ENCODE measurements at places on chromosomes 4 and X. TPM values are rescaled to one million over a fixed set of nuclear protein-coding genes. Genes with fewer than 3 reads are reported as not detected.
A peak's percentile ranks its signal among the peaks of the same experiment; 100 is the strongest.

The CDKL5 gene
- 3.1 TPM for total RNA-seq

DNA sequence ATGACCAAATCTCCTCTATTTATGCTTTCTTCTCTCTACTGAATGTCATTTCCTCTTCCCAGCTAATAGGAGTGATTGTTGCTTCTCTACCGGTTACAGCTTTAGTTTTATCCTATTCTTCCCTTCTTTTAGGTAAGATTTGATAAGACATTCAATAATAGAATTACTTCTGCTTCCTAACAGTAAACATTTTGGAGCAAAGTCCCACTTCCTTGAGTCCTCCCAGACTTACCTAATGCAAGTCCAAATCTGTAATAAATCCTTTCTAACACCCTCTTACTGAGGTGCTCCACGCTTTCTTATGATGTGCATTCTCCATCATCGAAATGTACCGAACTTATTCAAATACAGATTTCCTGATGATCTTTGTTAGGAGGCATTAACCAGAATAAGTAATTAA, 79.2 kb upstream of the GPM6A start:
- no peak for DNase-seq

The DOK7 gene
- 2.4 TPM for total RNA-seq

- no peak for DNase-seq
Measured at GRCh38 chr4:170672381-170672965, 582.7 kb upstream of the AADAT start.

The SLC39A8 gene
- 23.5 TPM for total RNA-seq

DNA sequence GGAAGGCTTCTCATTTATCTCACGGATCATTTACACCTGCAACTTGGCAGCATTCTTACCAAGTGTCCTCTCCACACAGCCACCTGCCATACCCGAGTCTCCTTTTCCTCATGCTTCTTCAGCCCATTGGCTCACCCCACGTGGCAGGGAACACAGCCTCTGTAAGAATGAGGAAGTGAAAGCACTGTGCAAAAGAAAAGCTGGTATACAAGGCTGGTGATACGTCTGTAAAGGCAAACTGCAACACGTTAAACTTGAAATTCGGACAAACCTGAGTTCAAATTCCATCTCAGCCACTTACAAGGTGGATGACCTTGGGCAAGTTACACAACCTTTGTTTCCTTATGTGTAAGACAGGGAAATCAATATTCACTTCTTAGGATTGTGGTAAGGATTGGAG, 164.0 kb upstream of the RASGEF1B start:
- DNase-seq, result peak; percentile 63

DNA sequence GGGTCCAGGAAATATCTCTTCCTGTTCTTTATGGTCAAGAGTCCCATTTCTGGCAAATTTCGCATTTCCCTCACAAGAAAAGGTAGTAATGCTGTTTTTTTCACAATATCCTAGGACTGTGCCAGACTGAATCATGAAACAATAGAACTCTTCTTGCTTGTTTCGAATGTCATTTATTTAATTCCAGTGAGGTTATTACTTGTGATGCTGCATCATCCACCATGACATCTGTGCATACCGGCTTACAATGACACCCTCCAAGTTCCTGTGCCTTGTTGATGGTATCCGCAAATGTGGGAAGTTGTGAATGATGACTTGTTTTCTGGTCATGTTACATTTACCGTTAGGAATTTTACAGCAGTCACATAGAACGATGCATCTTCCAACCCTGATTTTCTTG, 42.9 kb upstream of the SPRY1 start:
- DNase-seq, result no peak

The LRCH2 gene
- 0.23 TPM for total RNA-seq

The MMRN1 gene
- total RNA-seq, result 19.0 TPM

DNA sequence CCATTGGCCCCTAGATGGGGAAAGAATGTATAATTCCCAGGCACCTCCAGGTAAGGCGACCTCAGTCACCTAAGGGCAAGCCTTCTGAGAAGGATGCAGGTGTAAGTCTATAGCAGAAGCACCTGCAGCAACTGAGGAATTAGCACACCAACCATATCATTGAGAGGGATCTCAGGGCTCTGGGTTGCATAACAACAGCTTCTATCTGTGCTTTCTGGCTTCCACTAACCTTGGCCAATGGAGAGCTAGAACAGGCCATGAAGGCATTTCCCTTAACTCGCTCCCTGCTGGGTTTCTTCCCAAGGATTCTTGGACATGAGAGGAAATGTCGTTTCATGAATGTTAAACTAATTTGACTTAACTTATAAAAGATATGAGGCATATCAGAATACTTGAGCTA, 177.8 kb upstream of the GK2 start:
- DNase-seq, result no peak

The AADAT gene
- total RNA-seq, result 23.1 TPM

The SLC7A11 gene
- 1.8 TPM for total RNA-seq

All from right lobe of liver (tissue), 6 donors.